ENCODE measurements at places on chromosomes 4 and X.

- DNase-seq = no peak
These were observed 626 bp upstream of the CEP135 start for GRCh38 chr4:55947912-55948725.

GRCh38 chrX:137855490-137855889 is 289.6 kb downstream of the ZIC3 start:
- DNase-seq = no peak

DNA sequence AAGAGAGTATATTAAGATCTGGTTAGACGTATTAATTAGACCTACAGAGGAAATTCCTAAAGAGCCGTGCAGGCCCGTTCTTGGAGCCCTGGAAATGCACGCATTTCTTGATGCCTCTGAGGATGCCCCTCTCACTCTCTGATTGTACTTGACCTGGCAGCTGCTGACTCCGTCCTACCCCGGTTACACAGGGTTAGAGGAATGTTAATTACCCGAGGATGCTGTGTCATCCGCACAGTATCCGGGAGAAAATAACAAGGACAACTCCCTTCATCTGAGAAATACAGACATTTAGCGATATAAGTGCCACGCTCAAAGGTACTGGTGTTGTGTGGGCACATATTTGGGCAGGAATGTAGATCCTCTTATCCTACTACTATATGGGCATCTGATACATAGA is 404.6 kb upstream of the FAT1 start:
- DNase-seq = no peak

DNA sequence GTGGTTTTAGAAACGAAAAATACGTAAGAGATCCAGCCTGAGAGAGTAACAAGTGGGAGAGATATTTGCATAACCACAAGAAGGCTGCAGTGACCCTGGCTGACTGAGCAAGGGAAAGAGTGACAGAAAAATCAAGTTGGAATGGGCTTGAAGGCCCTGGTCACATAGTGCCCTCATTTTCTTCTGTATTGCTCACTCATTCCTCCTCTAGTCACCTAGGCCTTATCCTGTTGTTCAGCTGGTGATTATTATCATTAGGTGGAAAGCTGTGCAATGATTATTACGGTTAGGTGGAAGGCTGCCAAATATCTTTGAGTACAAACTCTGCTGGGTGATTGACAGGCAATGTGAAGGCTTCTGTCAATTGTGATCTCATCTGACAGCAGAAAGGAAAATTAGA is 2384.1 kb downstream of the PCDH7 start:
- DNase-seq = no peak

- DNase-seq = no peak
These were observed 232.0 kb downstream of the SNCA start for GRCh38 chr4:89604951-89605350.

DNA sequence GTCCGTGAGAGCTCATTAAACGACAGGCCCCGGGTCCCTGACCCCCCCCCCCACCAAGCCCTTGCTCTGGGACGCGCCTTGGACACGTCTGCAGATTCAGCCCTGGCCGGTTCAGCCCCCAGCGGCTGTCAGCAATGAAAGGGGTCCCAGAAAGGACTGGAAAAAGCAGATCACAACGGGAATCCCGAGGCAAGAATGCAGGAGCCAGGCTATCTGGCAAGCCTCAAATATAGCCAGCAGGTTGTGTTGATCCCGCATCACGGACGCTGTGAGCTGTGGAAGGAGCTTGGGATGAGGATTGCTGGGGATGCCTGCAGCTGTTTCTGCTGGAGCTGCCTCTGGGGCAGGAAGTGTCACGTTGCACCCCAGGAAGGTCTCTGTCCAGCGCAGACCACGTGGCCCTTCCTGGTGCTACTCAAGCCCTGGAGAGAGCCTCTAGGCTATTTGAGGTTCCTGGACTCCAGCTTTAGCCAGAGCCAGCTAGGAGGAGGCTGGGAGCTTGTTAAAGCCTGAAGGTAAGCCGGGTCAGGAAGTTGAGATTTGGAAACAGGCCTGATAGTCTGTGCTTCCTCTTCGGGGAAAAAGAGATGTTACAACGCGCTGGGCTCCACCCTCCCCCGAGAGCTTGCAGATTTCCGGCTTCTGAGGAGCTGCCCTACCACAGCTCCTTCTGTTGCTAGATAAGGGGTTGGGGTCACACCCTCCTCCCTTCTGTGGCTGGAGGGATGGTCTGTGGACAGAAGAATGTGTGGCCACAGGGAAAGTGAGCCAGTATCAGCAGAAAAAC is 19.3 kb upstream of the CSF2RA start:
- DNase-seq = no peak

DNA sequence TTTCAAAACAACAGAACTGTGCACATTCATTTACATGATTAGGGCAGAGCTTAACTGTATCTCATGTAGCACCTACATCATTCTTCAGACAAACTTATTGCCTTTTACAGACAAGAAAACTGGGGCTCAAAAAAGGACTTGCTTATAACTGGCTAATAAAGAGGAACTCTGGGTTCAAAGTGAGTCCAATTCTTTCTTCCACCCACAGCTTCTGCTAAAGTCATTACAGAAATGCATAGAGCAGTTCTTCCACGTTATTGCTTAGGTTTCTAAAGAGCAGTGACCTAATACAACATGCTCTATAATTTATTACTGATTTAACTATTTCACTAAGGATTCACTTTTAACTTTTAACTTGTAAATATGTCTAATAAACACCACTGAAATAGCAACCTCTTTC is 60.6 kb downstream of the ELOVL6 start:
- no peak for DNase-seq

GRCh38 chr4:103719830-103720207 is at the start of gene TACR3:
TSS of gene TACR3 (minus strand) at chr4:103719985. CDS start at chr4:103719675, 310 bp downstream.
- DNase-seq = peak; percentile 3

GRCh38 chr4:66376921-66377320 is 706.6 kb upstream of the EPHA5 start:
- DNase-seq = no peak

GRCh38 chr4:143406523-143406922 is 69.8 kb downstream of the GAB1 start:
- DNase-seq = no peak

GRCh38 chr4:80812145-80812544 is 218.4 kb upstream of the BMP3 start:
- no peak for DNase-seq

DNA sequence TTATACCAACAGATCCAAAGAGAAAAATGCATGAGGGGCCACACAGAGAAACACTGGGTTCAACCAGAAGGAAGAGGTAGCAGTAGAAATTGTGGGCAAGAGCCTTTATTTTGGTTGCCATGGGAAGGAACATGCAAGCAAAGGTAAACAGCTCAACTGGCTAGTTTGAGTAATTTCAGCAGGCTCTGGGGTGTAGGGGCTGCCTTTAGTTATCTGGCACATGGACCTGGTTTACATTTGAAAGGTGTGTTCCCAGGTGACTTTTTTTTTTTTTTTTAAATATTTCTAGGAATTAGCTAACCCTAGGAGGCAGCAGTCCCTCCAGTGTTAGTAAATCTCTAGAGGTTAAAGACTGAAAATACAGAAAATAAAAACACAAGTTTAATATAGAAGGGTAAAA is 481.9 kb downstream of the ACTRT1 start:
- DNase-seq = no peak

GRCh38 chr4:108662629-108663028 is 12.2 kb downstream of the OSTC start:
- no peak for DNase-seq

DNA sequence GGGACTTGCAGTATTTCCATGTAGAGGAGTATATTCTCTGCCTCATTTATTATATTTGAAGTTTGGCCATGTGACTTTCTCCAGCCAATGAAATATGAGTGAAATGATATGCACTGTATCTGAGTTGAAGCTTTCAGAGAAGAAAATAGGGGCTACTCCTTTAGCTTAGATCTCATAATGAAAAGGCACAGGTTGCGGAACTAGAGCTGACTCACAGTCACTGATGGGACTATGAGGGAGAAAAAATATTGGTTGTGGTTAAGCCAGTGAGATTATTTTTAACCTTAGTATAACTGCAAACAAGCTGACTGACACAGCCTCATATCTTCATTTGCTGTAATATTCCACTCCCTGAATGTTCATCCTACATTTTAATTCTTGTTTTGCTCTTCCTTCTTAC is 1104.3 kb downstream of the RPA4 start:
- DNase-seq = no peak

DNA sequence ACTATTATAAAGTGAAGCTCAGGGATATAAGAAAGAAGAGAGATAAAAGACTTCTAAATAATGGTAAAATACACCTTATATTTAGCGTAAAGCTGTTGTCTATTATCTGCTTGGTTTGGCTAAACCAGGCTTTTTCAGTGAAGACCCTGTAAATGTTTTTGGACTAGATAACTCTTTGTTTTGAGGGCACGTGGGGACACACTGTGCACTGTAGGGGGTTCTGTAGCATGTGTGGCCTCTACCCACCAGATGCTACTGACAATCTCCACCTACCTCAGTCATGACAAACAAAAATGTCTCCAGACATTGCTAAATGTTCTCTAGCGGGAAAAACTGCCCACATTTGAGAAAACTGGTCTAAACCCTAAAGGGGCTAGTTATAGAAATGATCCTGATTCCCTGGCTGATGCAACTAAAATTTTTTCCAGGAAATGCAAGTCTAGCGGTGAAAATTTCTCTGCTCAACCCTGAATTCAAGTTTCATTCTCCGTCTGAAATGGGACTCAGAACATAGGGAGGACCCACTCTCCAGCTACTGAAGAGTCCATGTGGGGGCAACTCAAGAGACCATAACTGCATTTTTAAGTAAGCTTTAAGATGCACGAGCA is 355.2 kb upstream of the RASGEF1B start:
- no peak for DNase-seq

DNA sequence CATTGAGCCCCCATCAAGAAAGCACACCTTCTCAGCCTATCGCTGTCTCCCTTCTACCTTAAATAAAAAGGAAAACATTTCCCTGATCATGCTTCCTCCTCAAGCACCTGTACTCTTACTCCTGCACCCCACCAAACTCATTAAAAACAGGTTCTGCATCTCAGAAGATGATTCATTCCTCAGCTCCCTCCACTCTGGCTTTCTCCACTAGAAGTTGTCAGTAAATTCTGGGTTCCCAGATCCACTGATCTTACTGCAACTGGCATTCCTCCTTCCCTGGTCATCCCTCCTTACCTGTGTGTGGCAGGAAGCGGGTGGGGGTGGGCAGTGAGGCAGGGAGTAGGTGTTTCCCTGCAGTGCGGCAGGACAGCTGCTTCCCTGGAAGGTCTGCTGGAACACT is 108.8 kb downstream of the GPR143 start:
- no peak for DNase-seq

GRCh38 chrX:9438933-9439494 is 25.8 kb upstream of the TBL1X start:
- DNase-seq = no peak

- no peak for DNase-seq
These were observed 325.6 kb downstream of the ARHGAP10 start for GRCh38 chr4:148057516-148057915.

DNA sequence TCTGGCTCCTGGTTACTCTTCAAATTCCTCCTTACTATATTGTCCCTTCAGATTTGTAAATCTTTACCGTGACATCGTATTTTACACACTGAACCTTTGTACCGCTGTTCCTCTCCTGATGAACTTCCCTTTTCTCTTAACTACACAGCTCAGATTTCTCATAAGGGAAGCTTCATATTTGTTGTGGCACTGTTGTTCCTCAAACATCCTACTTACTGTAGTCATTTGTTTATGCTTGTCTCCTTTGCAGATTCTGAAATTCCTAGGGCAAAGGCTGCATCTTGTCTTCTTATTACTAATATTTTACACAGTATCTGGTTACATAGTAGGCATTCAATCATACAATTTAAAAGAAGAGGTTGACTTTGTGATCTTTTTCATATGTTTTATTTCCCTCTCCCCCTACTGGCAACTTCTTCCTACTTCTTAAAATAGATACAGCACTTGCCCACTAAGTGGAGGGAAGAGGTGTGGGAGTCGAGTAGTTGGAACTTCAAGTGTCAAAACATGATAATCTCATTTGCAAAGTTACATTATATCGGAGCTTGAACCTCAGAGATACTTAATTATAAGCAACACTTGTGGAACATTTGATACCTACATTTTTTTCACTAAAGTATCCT is 50.0 kb downstream of the TET2 start:
- DNase-seq = no peak

DNA sequence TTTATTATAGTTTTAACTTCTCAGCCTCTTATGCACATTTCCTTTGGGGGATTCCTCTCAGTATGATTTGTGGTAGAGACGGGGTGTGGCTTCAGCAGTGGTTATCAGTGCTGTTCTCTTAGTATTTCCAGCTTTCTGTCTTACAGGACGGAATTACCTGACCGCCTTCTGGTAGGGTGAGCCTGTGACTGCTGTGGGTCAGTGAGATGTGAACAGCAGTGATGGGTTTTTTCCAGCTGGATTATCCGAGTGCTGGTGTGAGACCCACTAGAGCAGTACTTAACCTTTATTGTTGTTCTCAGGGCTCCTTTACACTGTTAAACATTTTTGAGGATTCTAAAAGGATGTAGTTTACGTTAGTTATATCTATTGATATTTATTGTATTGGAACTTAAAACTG is 135.2 kb downstream of the SLIT2 start:
- no peak for DNase-seq

DNA sequence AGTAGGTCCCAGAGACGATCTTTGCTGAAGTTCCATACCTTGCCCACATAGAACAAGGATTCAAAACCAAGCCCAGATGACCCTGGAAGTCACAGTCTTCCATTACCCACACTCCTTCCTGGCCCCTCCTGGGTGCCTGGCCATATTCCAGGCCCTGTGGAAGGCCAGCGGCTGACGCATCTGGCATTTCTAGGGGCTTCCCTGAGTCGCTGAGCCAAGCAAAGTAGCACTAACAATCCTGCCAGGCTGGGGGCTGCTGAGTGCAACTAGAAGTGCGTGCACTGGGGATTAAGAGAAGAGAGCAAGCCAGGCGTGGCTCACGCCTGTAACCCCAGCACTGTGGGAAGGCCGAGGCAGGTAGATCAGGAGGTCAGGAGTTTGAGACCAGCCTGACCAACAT is 175.2 kb upstream of the CPEB2 start:
- no peak for DNase-seq

GRCh38 chr4:14787894-14788293 is 214.4 kb upstream of the CPEB2 start:
- no peak for DNase-seq

DNA sequence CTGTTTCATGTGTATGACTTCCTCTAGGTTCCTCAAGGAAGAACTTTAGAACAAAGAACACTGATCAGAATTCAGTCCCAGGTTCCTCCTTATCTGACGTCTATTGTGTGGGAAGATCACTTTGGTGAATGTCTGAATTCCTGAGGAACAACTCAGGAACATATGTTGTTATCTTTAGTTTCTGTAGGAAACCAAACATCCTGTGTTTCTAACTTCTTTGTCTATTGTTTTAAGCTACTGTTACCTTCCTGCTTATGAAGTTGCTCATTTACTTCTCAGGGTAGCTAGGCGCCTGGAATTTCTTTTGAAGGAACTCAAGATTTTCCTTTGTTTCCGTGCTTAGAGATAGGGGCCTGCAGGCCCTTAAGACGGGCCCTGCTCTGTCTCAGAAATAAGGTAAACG is 46.2 kb downstream of the MAGEB5 start:
- DNase-seq = no peak

DNA sequence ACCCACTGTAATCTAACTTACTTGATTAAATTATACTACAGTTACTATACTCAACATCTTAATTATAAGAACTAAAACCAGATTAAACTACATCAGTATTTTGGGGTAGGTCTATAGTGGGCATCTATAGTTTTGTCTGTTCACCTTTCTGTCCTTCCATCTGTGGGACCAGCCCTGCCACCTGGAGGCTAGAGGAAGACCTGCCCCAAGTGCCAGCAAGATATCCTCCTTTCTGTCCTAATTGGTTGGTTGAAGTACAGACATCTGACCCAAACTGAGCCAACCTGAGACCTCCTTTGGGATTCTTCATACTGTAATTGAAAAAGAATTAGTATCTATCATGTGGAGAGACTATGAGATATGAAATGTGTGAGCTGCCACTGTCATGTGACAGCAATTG is 172.2 kb upstream of the TLL1 start:
- DNase-seq = no peak
